Activated CD8-positive, alpha-beta memory T cell treated with anti-CD3 and anti-CD28 coated beads, Interleukin-2, amount 50 U/mL, for 4 hours (primary cell): ENCODE measurements at places on chromosomes 2 and 18.

DNA sequence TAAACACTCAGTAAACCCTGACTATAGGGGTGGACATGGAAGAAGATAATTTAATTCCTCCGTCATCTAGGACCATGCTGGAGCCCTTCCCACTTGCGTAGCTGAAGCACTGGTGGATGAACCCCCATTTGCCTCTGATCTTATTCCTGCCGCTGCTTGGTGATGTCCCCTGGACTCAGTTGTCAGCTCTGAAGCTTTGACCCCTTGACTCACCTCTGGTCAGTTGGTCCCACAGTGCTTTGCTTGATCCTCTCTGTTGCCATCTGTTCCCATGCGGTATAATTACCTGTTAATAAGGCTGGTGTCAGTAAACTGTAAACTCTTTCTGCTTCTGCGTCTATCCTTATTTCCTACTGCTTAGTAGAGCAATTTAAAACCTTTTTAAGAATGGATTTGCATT, 126.9 kb downstream of the SPTBN1 start:
- no peak for DNase-seq

DNA sequence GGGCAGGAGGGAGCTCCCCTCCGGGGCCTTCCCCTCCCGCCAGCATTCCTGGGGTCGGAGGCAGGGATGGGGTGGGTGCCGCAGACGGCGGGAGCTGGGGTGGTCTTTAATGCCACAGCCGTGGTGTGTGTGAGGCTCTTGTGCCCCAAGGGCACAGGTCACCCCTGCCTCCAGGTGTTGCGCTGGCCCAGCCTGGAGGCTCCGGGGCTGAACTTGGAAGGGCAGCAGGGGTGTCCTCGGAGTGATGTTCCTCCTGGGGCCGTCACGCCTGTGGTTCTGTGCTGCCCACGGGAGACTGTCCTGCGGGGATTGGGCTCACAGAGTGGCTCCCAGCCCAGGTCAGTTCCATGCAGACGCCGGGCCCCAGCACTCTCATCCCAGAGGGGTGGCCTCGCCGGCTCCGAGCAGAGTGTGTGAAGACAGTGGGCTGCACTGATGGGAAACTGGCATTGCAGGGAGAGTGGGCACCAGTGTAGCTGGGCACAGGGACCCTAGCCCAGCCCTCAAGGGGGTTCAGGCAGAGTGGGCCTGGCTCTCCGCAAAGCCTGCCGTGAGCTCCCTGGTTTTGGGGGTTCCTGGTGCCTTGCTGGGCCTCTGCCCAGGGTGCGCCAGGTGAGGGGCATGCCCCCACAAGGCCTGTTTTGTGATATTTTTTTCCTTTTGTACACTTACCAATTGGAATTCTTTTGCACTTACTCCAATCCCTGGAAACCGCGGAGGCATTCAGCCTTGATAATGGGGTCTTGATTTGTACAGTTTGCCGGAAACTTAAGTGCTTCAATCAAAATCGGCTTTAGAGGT, 56.7 kb downstream of the NFATC1 start:
- DNase-seq = no peak

GRCh38 chr2:42890791-42891355, 98.5 kb upstream of the HAAO start:
- DNase-seq = no peak

DNA sequence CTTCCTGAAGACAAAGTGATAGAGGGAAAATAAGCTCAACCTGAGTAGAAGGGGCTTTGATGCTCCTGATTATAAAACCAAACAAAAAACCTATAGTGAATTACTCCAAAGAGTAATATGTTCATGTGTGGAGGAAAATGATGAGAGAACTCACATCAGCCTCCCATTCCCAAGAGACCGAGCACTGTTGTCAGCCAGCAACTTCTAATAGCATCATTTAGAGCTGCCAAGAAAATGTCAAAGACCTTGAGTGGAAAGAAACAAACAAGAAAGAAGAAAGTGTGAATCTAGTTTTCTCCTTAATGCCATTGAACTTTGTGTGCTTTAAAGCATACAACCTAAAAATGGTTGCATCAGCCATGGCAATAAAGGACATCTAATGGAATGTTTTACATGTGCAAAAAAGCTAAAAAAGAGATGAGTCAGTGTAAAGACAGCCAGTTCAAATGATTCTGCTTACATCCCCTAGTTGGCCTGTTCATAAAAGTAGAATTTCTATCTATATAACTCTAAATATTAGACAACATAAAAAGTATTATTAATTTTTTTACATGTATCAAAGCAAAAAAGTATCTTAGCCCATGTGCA, 1066.2 kb downstream of the TDRD15 start:
- DNase-seq = no peak

- no peak for DNase-seq
These were observed 245.8 kb downstream of the DPP10 start for GRCh38 chr2:114688241-114688640.

GRCh38 chr2:200158647-200159356, 147.7 kb upstream of the SPATS2L start:
- DNase-seq = no peak

GRCh38 chr2:99980176-99980575, 162.2 kb downstream of the AFF3 start:
- no peak for DNase-seq

- peak; percentile 22 for DNase-seq
These were observed 722 bp downstream of the MAP4K4 start for GRCh38 chr2:101698014-101698843.

DNA sequence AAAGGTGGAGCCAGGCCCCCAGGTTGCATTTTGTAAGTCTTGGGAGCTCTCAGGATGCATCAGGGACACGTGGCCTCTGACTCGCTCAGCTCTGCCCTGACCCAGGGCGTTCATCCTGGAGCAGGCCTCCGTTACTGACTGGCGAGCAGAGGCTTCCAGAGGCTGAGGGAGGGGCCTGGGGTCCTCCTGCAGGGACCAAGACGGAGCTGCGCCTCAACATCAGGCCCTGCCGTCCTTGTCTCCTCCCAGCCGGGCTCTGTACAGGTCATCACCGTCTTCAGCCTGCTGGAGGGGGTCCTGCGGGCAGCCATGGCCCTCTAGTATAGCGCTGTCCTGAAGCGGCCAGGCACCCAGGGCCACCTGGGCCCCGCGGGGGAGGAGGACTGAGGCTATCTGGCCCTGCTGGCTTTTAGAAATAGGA, 10.2 kb upstream of the ALPP start:
- DNase-seq = no peak

DNA sequence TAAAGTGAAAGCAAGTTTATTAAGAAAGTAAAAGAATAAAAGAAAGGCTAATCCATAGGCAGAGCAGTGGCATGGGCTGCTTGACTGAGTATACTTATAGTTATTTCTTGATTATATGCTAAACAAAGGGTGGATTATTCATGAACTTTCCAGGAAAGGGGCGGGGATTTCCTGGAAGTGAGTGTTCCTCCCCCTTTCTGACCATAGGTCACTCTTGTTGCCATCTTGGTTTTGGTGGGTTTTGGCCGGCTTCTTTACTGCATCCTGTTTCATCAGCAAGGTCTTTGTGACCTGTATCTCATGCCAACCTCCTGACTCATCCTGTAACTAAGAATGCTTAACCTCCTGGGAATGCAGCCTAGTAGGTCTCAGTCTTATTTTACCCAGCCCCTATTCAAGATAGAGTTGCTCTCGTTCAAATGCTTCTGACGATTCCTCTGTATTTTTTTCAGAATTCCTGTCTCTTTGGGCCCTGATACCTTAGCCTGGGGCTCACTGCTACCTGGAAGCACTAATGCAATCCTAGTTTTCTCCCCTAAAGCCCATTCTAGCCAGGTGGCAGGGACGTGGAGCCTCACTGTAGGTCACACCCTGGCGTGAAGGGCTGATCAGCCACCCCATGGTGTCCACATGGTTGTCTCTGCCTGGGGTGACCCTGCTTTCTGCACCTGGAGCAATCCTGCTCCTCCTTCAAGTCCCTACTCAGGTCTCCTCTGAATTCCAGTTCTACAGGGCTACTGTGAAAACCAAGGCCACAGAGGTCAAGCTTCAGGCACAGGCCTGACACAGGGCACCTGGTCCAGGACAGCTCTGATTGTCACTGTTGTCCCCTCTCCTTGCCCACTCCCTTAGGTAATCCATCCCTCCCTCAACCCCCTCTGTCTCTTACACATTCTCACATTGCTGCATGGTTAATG, 6.0 kb upstream of the SLC35F6 start:
- no peak for DNase-seq

- DNase-seq = no peak
These were observed 570 bp downstream of the SCRN3 start for GRCh38 chr2:174395969-174396630.

DNA sequence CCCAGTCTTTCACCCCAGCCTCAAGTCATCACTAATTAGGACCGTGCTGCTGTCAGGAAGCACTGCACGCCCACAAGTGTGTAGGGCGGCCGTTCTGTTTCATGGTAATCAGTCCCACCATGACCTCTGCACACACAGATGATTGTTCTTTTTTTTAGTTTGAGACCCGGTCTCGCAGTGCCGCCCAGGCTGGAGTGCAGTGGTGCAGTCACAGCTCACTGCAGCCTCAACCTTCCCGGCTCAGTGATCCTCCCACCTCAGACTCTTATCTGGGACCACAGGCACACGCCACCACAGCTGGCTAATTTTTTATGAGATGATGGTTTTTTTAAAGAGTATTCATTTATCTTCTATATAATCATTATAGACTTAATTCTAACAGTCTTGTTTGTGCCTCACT, 1.8 kb upstream of the IAH1 start:
- no peak for DNase-seq
